ENCODE measurements at places on chromosomes 12 and 14.

- no peak for DNase-seq
Measured at GRCh38 chr12:101607894-101608293, 13.1 kb downstream of the MYBPC1 start.

DNA sequence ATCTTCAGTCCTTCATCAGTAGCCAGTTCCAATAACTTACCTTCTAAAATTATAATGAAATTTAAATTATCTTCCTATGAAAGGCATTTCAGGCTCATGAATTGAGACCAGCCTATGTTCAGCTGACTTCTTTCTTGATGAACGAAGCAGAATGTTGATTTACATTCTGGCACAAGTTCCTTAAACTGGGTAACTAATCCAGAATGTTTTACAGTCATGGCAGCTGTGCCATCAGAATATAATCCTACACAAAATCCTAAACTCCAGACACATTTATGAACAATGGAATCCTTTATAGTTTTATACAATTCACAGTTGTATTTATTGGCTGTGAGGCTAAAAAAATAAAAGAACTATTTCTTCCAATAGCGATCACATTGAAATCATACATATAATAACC is 97.3 kb upstream of the CPM start:
- DNase-seq: no peak

DNA sequence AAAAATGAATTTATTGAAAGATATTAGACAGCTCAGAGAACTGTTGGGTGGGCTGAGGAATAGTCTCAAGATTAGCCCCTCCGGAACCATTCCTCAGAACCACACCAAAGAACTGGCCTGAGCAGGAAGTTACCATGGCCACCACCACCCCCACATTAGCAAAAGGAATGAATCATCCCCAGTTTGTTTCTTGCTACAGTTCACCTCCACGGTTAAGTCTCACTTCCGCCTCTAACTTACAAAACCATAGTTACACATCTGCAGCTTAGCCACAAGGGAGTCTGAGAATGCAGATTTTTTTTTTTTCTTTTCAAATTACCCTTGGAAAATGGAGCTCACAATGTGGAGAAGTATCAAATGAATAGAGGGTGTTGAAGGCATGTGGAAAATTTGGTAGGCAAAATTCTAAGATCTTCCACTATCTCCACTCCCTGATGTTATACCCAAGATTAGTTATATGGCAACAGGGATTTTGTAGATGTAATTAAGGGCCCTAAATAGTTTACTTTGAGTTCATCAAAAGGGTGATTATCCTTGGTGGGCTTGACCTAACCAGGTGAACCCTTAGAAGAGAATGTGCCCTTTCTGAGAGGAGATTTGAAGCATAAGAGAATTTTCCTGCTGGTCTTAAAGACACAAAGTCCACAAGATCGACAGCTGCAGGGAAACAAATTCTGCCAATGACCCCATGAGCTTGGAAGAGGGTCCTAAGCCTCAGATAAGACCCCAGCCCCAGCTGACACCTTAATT is 129.8 kb upstream of the KRR1 start:
- no peak for DNase-seq

DNA sequence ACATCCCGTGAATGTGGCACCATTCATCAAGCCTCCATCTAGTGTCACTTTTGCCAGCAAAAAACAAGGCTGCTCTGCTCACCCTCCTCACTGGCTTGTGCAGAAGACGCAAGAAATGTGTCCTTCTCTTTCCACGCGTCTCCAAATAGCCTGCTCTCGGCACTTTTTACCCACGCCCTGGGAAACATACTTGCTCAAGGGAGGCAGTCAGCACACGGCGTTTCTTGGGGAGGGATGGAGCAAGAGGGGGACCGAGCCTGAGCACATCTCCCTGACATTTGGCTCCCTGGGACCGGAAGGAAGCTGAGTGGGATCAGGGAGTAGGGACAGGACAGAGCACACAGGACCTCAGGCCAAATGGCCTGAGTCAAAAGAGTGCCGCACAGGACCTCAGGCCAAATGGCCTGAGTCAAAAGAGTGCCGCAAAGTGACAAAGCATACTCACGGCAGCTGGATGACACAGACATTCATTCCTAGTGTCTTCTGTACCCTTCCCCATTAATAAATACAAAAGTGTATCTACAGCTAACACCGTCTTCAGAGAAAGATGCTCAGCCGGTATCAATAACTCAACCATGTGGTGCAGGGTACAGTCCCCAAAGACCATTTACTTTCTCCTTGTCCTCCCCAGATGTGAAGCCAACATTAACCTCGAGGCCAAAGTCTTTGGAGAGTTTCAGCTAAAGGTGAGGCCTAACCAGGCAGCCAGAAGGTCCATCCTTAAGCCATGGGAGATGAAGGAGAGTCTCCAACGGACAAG is 7.1 kb downstream of the BCL11B start:
- no peak for DNase-seq

DNA sequence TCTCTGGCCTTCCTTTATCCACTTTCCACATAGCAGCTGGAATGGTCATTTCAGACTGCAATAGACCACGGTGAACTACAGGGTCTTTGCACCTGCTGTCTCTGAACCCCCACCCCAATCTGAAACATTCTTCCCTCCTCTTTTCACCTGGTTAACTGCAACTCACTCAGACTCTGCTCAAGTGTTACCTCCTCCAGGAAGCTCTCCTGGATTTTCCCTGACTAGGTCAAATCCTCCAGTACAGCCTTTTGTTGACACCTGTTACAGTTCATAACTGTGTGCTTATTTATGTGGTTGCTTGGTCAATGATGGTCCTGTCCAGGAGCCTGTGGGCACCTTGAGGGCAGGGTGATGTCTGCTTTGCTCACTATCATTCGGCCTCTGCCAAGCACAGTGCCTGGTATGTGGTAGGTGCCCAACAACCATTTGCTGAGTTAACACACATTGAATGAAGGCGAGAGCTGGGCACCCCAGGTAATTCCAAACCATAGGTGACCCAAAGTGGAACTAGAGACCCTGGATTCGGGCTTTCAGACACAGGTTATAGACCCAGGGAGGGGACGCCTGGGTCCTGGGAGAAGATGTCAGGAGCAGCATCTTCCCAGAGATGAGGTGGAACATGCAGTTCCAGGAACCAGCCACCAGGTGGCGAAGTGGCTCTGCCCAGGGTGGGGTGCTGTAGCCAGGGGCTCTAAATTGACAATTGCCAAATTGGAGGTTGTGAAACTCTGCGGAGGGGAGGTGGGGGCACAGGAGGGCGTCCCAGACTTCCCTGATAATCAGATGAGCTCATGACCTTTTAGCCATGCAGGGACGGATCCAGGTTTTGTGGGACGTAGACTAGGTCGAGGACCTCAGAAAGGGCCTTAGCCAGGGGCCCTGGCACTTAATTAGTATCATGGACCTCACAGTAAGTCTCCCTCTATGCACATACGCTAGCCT is 28.1 kb downstream of the TRPV4 start:
- DNase-seq: peak; percentile 78

- no peak for DNase-seq
Measured at GRCh38 chr12:11164384-11164783, 6.6 kb upstream of the SMIM10L1 start.

DNA sequence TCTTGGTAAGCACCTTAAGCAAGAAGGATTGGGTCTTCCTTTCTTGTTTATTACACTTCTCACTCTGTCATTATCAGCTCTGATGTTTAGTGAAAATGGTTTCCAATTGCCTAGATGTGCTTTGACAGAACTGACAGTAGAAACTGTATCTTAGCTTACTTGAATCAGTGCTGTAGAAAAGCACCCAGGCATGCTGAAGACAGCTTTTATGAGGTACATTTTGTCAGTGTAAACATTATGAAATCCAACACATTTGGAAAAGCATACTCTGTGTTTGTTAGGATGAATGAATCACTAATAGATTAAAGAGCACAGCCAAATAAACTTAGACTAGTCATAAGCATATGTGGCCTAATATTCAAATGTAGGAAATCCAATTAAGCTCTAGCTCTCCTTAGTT is 290.2 kb upstream of the NPAS3 start:
- DNase-seq: no peak

GRCh38 chr14:90568405-90568804 is 171.6 kb downstream of the CALM1 start:
- DNase-seq: no peak

- DNase-seq: no peak
Measured at GRCh38 chr14:33745163-33745562, 205.7 kb downstream of the EGLN3 start.

- no peak for DNase-seq
Measured at GRCh38 chr12:79945433-79945832, 10.5 kb upstream of the PPP1R12A start.

- no peak for DNase-seq
Measured at GRCh38 chr12:105993766-105994555, 144.8 kb downstream of the NUAK1 start.

DNA sequence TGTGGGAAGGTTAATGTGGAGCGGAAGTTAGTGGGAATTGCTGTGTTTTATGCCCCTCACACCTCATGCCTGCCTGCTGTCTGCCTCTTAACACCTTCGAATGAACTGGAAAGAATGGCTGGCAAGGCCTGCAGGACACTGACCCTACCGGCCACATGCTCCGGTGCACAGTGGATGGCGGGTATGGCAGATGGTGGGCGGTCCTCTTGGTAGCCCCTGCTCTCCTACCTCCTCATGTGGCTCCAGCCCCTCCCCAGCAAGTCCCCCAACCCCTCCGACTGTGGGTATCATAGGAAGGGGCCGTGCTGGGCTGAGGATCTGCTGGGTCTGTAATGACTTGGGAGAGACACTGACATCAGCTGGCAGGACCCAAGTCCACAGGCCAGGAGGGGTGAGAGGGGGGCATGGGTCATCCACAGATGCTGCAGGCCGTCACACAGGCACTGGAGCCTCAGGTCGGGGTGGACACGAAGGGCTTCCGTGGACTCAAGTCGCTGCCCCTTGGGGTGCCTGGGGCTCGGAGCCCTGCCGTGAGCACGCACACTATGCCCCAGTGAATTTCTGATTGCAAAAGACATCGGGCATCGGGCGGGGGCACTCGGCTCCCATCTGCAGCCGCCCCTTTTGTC is 77.4 kb downstream of the KIF26A start:
- DNase-seq: no peak

GRCh38 chr14:22493753-22494152 is 95.3 kb downstream of the DAD1 start:
- DNase-seq: no peak

DNA sequence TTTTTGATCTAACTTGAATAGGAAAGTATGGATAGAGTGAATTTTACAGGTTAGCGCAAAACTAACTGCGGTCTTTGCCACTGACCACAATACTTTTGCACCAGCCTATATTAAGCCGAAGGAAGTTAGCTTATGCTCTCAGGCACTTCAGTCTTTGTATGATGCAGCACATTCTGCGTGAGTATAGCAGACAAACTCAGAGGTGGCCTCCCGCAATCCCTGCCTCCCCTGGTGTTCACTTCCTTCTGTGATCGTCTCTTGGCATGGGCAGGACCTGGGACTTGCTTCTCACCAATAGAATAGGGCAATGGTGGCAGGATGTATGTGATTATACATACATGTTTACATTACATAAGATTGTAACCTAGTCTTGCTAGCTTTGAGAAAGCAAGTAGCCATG is 10.3 kb upstream of the SLC6A13 start:
- DNase-seq: no peak

- no peak for DNase-seq
Measured at GRCh38 chr12:40158592-40159111, 52.8 kb upstream of the SLC2A13 start.

GRCh38 chr14:93953263-93953662 is 23.1 kb downstream of the ASB2 start:
- DNase-seq: no peak

DNA sequence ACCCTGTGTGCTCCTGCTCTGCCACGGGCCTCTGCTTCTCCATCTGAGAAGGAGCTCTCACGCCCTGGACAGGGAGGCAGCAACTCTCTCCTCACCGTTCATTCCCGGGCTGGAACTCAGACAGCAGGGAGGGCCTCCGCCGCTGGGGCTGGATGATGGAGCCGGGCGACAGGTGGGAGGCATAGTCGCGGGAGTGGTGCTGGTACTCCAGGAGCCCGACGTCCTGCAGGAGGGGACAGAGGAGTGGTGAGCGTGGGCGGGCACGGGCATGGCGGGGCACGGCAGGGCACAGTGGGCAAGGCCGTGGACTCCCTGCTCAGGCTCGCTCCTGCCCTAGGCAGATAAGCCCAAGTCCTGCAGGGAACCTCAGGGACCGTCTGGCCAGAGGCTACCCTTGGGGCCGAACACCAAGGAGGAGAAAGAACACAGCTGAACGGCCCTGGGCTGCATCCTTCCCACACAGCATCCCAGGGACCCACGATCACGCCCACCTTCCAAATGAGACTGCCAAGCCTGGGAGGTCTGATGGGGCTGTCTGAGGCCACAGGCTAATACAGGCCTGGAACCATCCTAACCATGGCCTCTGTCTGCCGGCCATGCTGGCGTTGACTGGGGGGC is 81.0 kb downstream of the NCOR2 start:
- DNase-seq: no peak

GRCh38 chr14:102028733-102029132 is 58.1 kb downstream of the HSP90AA1 start:
- no peak for DNase-seq

DNA sequence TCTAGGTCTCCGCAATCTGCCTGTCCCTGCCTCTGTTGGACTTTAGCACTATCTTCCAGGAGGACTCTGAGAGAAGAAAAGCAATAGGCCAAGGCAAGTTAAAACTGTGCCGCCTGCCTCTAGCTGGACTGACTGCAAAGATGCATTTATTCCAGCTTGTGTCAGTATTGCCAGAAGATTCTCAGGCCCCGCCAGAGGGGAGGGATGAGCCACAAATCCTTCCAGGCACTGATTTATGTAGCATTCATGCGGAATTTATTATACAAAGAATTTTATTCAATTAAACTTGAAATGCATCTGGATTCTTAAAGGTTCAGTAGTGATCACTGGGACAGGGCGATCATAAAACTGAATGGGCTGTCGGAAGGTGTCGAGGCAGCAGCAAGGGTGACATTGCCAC is 19.8 kb downstream of the MMAB start:
- no peak for DNase-seq

GRCh38 chr14:68491793-68492192 is 301.1 kb downstream of the ZFP36L1 start:
- DNase-seq: no peak

GRCh38 chr14:77375973-77376770 is 722 bp downstream of the TMED8 start:
- peak; percentile 12 for DNase-seq

DNA sequence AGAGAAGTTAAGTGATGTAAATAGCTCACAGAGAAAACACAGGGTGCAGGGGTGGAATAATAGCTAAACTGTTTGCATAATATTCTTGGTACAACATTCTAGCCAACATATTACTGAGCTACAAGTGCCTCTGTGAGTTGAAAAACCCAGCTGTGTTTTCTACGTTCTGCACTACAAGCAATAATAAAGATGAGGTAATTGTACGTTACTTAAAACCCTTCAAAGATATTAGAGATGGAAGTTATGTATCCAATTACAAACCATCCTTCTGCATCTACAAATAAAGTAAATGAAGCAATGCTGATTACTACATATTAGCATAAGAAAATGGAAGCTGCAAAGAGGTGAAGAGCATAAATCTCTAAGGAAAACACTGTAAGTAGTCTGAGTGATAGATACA is 271.4 kb downstream of the SSPN start:
- DNase-seq: no peak

Data from CD8-positive, alpha-beta T cell (primary cell).